Dermis blood vessel endothelial cell (primary cell): ENCODE measurements at places on chromosomes 1 and 21. TPM values are rescaled to one million over a fixed set of nuclear protein-coding genes. Genes with fewer than 3 reads are reported as not detected.

Gene OR2W3
- not detected in 2 replicates for total RNA-seq

DNA sequence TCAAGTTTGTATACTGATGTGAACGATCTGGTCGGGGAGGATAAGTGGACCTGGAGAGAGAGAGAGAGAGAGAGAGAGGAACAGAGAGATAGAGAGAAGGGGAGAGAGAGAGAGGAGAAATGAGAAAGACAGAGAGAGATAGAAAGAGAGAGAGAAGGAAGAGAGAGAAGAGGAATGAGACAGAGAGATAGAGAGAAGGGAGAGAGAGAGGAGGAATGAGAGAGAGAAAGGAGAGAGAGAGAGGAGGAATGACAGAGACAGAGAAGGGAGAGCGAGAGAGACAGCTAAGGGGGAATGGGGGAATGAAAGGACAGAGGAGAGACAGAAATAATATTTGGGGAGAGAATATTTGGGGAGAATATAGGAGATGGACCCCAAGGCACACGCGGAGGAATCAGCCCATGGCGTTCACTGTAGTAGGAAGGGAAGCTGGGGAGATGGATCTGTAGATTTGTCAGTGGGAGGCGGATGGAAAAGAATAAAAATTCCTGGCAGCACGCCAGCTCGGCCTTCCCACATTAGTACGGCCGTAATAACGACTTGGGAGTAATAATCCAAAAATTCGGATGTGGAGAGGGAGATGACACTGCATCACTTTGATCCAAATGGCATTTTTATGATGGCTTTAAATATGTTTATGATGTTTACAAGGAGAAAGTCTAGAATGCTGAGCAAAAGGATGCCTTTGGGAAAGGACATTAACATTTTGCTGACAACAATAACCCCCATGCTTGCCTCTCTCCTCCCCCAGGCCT lies 159.8 kb upstream of the KCNJ6 start:
- peak; percentile 4 for DNase-seq

- DNase-seq: peak; percentile 33
Observed at GRCh38 chr21:28257276-28257675, 735.4 kb downstream of the LTN1 start.

- DNase-seq: no peak
Observed at GRCh38 chr1:30969903-30970302, 61.3 kb upstream of the SDC3 start.

Gene PEAR1
- total RNA-seq: 19.1 and 53.5 TPM in 2 replicates

- DNase-seq: no peak
Observed at GRCh38 chr1:11456965-11457364, 22.0 kb upstream of the DISP3 start.
